ENCODE measurements at places on chromosomes 6 and 20.

DNA sequence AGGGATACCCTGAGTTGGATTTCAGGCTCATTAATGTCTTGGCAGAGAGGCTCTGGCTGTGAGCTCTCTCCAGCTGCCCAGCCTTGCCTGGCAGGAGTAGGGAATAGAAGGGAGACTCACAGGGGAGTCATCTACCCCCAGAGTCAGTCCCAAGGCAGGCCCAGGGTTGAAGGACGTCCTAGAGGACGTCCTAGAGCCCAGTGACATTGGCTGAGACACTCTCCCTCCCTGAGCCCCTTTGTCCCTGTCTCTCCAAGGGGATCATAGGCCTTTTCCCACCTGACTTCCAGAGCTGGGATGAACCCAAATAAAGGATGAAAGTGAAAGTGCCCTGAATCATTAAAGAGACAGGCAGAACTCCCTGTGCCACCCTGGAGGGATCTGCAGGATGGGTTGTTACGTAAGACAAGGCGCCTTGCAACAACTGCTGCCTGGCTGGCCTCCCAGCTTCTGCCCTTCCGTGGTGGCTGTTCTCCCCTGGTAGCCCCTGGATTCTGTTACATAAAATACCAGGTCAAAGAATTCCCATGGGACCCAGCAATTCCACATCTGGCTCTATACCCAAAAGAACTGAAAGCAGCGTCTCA, 53.6 kb upstream of the SIRPA start:
- peak; percentile 73 for DNase-seq

GRCh38 chr20:2817341-2817726, 1.2 kb downstream of the TMEM239 start:
- no peak for DNase-seq

- no peak for DNase-seq
These were observed 12.1 kb upstream of the TSPYL1 start for GRCh38 chr6:116291701-116292396.

DNA sequence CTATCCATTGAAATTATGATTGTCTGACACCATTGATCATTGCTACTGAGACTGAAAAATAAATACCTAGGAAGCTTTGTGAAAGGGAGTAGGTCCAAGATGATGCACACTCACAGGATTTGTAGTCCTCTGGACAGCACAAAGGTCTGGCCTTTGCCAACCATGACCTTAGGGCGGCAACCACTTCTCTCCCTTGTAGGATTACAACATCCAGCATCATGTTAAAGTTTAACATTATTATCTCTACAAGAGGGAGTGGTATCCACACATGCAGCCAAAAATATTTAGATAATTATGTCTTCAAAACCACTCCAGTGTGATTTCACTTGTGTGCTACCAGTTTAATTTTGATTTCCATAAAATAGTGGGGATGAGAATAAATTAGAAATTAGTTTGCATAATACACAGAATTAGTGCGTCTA, 51.1 kb upstream of the NHSL1 start:
- no peak for DNase-seq

- DNase-seq: peak; percentile 21
These were observed 195.9 kb upstream of the CST7 start for GRCh38 chr20:24753130-24753529.

GRCh38 chr6:87421576-87421975, 13.8 kb downstream of the CFAP206 start:
- no peak for DNase-seq

DNA sequence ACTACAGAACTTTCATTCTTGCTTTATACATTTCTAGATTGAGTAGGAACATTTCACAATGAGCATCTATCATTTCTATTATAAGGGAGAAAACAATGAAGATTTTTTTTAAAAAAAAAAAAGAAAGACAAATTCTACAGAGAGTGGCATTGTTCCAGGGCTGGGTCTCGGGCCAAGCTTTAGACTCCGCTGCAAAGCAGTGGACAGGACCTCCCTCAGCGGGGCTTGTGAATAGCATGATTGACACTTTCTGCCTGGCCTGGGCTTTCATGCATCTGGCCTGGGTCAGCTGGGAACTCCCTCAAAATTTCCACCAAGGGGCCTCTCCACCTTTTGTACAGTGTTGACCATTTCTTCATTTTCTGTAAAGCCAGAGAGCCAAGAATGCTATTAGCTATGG, 55.8 kb upstream of the HIVEP2 start:
- DNase-seq: no peak

- no peak for DNase-seq
These were observed 1127.3 kb downstream of the EPHA7 start for GRCh38 chr6:92292067-92292466.

DNA sequence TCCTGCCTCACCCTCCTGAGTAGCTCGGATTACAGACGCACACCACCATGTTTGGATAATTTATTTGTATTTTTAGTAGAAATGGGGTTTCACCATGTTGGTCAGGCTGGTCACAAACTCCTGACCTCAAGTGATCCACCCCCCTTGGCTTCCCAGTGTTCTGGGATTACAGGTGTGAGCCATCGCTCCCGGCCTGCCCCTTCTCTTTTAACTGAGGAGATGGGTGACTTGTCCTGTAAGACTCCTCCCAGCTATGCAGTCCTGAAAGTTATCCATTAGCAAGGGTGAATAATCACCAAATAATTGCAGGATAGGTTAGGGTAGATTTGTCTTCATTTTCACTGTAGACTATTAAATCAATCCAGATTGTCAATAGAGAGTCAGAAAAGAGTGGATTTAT, 40.5 kb upstream of the JARID2 start:
- no peak for DNase-seq

DNA sequence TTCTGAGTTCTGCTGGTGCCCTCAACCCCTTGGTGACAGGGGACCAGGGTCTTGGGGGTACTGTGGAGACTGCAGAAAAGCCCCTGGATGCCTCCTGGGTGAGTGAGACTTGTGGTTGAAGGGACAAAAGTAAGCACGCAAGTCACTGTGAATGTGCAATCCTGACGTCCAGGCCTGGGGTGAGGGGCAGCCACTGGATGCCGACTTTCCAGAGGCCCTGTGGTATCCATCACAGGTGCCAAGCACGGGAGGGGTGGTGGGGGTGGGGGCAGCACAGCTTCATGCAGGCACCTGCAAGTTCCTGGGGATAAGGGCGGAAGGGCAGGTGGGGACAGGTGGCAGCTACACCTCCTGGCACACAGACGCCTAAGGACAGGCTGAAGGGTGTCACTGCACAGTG, 20.1 kb upstream of the UBE2V1 start:
- no peak for DNase-seq

- peak; percentile 20 for DNase-seq
These were observed 158.2 kb upstream of the PRND start for GRCh38 chr20:4563534-4563933.

- no peak for DNase-seq
These were observed 15.7 kb upstream of the FOXP4 start for GRCh38 chr6:41530476-41530875.

DNA sequence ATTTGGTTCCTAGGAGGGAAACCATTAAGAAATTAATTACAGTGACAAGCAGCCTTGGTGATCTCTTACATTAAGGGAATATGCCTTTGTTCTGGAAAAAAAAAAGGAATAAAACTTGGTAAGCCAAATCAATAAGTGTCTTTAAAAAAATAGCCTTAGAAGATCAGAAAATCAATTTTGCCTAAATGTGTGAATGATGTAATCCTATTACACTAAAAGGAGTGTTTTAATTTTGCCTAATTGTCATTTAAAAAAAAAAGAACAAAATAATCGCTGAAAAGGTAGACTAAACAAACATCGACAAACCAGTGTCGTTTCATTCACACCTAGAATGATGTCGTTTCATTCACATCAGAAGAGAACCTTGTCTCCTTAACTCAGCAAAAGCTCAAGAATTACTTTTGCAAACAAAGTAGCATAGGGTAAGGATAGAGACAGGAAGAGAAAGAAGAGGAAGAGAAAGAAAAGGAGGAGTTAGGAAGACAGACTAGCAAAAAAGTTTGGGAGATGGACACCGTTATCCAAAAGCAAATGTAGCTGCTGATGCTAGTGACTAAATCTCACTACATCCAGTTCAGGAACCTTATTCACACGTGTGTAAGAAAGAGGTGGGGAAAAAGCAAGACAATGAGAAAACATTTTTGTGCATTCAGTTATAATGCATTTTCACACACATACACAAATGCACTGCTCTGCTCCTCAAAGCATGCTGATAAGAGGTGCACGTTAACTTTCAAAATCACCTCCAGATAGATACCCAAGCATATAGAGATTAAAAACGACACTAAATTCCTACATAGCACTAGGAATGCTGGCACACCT, 60.6 kb downstream of the HIVEP2 start:
- no peak for DNase-seq

GRCh38 chr6:119521251-119521650, 171.7 kb upstream of the MAN1A1 start:
- no peak for DNase-seq

GRCh38 chr20:43186312-43186711, 3.4 kb downstream of the PTPRT start:
- DNase-seq: no peak

- DNase-seq: no peak
These were observed 22.6 kb upstream of the HLA-A start for GRCh38 chr6:29919506-29920445.

Data from adrenal gland (tissue), 19 donors.